Activated T-cell treated with anti-CD3 and anti-CD28 coated beads, Interleukin-2, amount 50 U/mL, for 4 hours (primary cell): ENCODE measurements at places on chromosomes 16 and 17.

- DNase-seq = no peak
Observed at GRCh38 chr17:9028988-9029570, 7.8 kb downstream of the NTN1 start.

GRCh38 chr17:8913091-8913490 is 45.6 kb upstream of the PIK3R6 start:
- no peak for DNase-seq

- no peak for DNase-seq
Observed at GRCh38 chr16:2881783-2882649, 999 bp upstream of the FLYWCH2 start.

DNA sequence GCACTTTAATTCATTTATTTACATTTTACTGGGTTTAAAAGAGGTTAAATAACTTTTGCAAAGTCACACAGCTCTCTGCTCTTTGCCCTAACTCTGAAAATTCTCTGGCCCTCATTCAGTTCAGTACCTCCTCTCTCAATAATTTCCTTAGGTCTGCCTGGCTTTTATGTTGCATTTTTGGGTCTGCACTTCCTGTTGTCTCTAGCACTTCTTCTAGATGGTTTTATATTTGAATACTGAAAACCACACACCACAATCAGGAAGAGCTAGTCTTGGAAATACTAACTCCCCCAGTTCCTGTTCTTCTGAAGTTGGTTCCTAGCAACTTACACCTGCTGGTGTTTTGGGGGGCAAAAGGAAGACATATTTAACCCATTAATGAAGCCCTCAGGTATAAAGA is 577.9 kb downstream of the HS3ST4 start:
- DNase-seq = no peak

- no peak for DNase-seq
Observed at GRCh38 chr16:60463986-60464385, 1572.3 kb downstream of the CDH8 start.

- peak; percentile 23 for DNase-seq
Observed at GRCh38 chr17:44959821-44960531, 8.1 kb downstream of the C1QL1 start.

GRCh38 chr16:47778106-47778801 is 317.1 kb downstream of the PHKB start:
- DNase-seq = no peak

GRCh38 chr17:8068736-8069586 is 18.6 kb downstream of the ALOX12B start:
- DNase-seq = no peak

DNA sequence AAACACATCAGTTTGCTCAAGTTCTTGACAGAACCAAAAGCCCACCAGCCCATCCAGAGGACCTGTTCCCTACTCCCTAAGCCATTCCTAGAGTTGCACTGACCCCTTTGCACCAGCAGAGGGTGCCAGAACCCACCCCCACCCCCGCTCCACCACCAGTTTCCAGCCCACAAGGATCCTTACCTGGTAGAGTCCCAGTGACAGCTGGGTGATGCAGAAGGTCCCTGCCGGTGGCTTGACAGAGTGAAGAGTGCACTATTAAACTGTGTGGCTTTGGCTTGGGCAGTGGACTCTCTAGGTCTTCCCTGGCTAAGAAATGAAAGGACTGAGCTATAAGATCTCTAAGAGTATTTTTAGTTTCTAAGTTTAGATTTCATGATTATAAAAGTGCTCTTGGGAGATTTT is 73.3 kb upstream of the MTMR4 start:
- peak; percentile 52 for DNase-seq

DNA sequence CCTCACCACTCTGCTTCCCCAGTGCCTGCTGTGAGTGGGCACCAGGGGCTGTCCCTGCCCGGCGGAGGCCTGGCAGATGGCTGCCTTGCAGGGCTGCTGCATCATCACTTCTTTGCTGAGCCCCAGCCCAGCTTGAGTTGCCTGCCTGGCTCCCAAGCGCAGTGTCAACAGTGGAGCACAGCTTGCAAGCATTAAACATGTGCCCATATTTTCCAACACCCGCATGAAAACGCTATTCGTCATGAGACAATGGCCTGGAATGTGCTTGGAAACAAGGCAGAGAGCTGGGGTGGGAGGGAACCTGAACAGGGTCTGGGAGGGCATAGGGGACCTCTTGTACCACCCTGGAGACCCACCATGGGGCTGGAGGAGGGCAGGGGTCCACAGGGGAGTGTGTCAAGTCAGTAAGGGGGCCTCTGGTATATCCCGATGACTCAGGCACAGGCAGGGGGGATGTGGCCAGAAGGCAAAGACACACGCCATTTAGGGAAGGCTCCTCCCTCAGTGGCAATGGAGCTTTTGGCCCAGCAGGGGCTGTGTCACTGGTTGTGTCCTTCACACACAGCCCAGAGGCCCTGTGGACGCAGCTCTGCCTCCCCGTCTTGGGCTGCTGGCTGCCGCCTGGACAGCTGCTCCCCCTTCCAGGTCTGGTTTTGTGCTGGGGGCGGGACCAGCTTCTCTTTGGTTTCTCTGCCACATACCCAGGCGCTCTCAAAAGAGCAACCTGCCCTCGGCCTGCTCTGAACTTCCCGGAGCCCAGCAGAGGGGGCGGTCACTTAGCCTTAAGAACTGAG is 17.4 kb upstream of the MTSS2 start:
- DNase-seq = no peak

- DNase-seq = no peak
Observed at GRCh38 chr16:66359811-66360608, 6.5 kb upstream of the CDH5 start.

GRCh38 chr17:10380631-10381408 is 8.0 kb upstream of the MYH13 start:
- no peak for DNase-seq

GRCh38 chr17:64787255-64787920 is 125.3 kb upstream of the SMURF2 start:
- DNase-seq = no peak

DNA sequence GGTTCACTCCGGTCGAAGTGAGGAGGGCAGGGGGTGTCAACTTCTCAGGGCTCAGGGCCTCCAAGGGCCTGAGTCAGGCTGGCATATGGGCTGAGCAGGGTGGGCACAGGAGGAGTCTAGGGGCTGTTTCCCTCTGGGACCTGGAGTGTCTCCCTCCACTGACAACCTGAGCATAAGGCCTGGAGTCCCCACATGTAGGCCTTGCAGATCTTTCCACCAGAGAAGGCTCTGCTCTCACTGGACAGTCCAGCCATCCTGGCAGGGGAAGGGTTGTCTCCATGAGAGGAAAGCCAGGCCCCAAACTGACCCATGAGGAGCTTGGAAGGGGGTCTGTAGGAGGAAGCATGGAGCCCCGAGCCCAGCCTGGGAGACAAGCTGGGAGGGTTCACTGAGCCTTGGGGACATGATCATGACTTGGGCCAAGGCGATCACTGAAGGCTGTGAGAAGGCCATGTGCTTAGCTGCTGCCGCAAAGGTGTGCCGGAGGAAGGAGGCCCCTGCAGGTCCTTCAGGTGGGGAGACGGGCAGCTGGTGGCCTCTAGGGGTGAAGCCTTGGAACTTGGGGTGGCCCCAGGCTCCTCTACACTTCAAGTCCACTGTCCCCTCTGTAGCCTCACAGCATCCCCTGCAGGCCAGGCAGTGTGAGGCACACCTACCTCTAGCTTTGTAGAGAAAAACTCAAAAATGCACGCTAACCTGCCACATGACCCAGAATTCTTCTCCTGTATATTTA is 9.9 kb downstream of the CMTM2 start:
- peak; percentile 57 for DNase-seq

DNA sequence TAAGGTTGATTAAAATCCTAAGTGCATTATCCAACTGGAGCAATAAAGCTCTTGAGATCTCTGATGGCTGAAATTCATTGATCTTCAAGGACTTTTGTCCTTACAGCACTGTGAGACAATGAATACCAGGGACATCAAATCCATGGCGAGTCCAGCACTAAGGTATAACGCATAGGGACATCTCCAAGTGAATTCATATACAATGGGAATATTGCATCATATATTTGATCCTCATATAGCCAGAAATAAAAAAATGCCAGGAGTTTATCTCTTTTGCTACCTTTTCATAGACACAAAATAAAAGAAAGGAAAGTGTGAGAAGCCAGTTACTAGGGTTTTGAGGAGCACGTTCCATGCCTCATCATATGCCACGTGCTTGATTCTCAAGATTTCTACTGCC is 112.5 kb upstream of the CDH13 start:
- DNase-seq = no peak

GRCh38 chr16:69311533-69312387 is 610 bp downstream of the VPS4A start:
- DNase-seq = peak; percentile 20
